NCI-H510A treated with DMSO at 0.1 percent for 48 hours (cell line): ENCODE measurements at places on chromosomes 5 and 9.

DNA sequence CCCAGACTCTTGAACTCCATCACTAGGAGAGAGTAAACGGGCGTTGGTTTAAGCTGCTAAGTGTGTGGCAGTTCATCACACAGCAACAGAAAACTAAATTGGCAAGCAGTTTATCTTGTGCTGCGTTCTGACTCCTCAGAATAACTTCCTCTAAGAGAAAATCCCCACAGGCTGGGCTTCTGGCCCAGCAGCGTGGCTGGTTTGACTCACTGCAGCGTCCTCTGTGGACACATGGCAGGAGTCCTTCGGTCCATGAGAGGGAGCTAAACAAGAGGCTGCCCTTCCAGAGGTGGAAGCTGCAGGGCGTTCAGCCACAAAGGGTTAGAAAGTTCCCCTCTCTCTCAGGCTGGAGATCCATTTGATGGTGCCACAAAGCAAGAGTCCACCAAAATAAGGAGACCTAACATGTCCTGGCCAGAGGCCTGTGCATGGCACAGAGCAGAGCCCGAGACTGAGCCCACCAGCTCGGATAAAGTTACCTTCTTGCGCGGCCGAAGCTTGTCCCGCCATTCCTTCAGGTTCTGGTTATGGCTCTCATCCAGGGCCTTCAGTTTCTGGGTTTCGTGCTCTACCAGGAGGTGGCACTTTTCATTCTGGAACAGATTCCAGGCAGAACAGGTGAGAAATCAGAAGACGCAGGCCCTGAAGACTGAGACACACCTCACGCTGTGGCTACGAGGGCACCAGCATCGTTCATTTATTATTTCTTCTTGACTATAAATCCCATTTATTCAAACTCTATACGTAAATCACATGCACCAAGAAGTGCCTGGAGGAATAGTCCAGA, 46.2 kb upstream of the FBXW11 start:
- no peak for DNase-seq

- DNase-seq: no peak
Measured at GRCh38 chr5:125411744-125412560, 665.5 kb upstream of the ZNF608 start.

DNA sequence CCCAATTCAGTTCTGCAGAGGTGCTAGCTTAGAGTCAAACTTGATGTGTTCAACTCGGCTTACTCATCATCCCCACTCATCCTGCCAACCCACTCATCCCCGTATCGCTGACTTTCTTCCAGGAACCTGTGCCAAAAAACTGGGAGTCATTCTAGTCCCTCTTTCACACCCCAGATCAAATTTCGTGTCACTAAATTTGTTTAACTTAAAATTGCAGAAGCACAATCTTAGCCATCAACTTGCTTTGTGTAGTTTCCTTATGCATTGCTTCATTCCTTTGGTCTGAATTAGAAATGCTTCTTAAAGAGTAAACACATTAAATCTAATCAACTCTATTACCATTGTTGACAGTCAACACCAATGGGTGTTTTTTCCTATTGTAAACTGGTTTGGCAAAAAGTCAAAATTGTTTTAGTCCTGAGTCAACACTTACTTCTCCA, 162.4 kb downstream of the TTC39B start:
- no peak for DNase-seq

DNA sequence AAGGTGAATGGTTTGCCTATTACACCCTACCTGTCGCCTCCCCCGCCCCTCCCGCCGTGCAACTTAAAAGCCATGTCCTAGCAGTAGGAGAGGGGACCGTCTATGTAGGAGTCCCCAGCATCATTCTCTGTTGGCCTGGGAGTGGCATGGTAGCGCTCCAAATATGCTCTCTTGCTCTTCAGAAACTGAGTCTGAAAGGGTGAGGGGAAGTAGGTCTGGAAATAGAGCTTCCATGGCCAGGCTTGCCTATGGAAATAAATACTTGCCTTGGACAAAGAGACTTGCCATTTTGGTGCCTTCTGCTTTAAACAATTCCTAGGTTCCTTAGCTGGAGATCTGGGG, 1.4 kb downstream of the RGS7BP start:
- DNase-seq: no peak

GRCh38 chr9:138120511-138121437, 243.2 kb downstream of the CACNA1B start:
- no peak for DNase-seq

DNA sequence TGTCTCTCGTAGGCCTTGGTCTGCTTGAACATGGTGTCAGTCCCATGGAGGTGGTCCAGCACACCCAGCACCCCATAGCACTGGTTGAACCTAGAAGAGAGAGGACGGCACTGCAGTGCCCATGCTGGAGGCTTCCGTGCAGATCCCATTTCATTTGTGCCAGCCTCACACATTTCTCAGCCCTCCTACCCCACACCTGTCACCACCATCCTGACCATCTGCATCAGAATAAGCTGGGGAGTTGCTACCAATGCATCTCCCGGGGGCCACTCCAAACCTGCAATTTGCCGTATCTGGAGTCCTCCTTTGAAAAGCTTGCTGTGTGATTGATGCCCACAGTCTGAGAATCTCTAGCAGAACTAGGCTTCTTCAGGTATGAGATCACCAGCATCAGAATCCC, 30.0 kb downstream of the FAXDC2 start:
- DNase-seq: no peak

DNA sequence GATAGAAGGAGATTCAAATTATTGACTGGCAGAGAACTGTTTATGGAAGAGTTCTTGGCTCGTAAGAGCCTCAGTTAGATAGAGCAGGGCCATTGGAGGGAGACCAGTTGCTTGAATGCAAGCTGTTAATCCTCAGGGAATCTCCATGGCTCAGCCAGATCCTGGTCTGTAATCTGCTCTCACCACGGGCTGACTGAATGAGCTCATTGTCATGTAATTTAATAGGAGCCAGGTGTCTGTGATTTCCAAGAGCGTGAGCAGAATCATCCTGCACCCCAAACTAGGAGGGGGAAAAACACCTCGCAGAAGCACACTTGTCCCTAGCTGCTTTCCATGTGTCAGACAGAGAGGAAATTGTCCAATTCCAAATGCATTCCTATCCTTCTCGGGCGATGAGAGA, 19.1 kb upstream of the KCNMB1 start:
- no peak for DNase-seq

DNA sequence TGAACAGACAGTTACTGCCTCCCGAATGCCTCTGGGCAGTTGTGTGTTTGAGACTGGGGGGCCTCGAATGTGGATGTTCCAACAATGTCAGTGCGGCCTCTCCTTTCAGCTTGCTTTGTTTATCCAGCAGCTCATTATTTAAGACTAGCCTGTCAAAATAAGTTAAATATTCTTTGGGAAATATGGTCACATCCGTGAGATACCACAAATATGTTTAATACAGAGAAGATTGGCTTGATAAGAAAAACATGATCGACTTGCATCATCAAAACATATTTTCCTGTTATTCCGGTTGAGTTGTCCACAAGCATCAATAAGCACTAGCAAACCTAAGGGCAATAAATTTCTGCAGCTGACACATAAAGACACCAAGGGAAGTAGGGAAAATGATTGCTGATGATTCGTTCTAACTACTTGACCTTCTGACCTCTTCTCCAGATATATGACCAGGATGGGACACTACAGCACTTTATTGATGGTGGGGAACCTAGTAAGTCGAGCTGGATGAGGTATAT, 66.5 kb downstream of the PRDM6 start:
- no peak for DNase-seq
